Bronchial epithelial cell (primary cell): ENCODE measurements at places on chromosomes 1 and 21. TPM values are rescaled to one million over a fixed set of nuclear protein-coding genes. Genes with fewer than 3 reads are reported as not detected.

DNA sequence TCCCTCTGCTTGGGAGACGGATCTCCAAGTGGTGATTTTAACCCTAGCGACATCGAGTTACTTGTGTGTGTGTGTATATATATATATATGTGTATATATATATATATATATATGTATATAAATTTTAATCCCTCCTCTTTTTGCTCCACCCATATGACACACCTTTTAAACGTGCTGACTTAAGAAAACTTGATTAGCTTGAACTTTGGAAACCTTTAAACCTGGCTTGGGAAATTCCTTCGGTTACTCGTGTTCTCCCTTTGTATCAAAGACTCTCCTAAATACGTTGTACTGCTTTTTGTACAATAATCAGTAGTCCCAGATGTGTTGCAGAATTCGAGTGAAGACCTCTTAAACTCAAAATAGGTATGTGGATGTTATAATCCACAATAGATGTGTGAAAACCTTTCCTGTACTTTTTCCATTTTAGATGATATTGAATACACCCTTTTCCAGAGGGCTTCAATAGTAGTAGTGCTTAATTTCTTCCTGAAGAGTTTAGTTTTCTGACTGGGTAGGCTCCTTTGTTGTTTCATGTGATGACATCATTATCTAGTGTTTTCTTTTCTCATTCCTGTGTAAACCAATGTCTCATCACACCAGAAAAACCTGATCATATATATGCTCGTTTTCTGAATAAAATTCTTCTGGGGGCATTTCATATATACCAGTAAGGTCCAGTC is 1.4 kb downstream of the RNF11 start:
- peak; percentile 84 for DNase-seq

- DNase-seq, result no peak
These were observed 47.0 kb downstream of the MRPL39 start for GRCh38 chr21:25560271-25560685.

SH2D1B gene
- 0.13 TPM in 1 of 2 replicates, not detected in the other for total RNA-seq

DNA sequence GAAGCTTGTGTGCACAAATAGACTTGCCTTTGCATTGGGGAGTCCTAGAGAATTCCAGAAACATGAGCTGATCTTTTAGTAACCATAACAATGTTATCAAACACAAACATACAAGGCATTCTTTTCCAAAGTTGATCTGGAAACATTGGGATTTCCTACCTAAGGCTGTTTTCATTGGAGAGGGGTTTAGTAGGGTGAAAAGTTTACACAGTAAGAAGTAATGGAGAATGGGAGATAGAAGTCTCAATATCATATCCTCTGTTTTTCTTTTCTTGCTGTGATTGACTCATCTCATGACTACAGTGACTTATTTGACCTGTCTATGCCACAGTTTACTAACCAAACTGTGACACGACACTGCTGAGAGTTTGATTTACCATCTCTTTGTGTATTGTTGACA is 65.6 kb upstream of the PLA2G4A start:
- DNase-seq, result peak; percentile 71

DNA sequence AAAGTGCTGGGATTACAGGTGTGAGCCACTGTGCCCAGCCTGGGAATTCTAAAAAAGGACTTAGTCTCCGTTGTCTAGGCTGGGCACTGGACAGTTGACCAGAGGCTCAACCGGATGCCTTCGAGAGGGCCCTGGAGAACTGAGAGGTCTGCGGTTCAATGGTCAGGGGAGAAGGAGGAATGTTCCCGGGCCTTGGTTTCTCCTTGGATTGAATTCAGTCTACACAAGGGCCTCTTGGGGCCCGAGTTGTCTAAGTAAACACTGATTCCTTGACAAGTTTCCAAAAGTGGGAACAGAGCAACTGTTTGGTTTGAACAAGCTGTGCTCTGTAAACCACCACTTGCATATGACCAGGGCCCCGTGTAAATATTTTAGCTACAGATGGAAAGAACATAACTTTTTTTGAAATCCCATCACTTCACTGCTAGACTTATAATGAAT is 29.1 kb upstream of the CAPZB start:
- DNase-seq, result no peak

OMA1 gene
- 21.6 and 25.0 TPM in 2 replicates for total RNA-seq

SPRR2A gene
- 1.3 and 3.8 TPM in 2 replicates for total RNA-seq

DNA sequence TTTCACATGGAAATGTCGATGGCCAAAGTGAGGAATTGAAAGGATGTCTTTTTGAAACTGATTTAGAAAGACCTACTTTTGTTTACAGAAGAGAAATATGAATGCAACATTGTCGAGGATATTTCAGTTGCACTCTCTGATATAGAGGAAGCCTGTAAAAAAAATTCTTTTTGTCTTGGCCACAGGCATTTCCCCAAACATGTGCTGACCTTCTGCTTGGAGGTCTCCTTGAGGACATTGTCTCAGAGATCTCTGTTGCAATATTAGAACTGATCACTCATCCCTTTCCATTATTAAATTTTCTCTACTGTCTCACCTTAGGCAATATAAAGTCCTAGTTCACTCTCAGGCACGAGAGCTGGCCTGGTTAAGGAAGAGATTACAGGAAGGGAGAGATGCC is 16.0 kb downstream of the S100A11 start:
- no peak for DNase-seq

GRCh38 chr1:216553040-216553439 is 129.8 kb upstream of the USH2A start:
- DNase-seq, result no peak

DNA sequence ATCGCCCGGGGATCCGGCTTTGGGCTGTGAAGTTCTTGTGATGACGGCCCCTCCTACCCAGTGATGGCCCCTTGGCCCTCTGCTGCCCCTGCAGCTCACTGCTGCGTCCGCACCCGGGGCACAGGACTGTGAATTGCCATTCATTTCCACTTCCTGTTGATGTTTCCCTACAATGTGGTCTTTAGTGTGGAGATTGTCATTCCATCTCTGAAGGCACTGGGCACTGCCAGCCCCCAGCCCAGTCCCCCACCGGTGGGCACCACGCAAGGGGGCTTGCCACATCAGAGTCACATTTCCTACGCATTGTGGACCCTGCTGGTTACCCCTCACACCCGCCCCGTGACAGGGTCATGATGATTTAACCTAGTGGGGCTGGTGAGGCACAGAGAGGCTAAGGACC is 2.5 kb upstream of the MX2 start:
- no peak for DNase-seq

DNA sequence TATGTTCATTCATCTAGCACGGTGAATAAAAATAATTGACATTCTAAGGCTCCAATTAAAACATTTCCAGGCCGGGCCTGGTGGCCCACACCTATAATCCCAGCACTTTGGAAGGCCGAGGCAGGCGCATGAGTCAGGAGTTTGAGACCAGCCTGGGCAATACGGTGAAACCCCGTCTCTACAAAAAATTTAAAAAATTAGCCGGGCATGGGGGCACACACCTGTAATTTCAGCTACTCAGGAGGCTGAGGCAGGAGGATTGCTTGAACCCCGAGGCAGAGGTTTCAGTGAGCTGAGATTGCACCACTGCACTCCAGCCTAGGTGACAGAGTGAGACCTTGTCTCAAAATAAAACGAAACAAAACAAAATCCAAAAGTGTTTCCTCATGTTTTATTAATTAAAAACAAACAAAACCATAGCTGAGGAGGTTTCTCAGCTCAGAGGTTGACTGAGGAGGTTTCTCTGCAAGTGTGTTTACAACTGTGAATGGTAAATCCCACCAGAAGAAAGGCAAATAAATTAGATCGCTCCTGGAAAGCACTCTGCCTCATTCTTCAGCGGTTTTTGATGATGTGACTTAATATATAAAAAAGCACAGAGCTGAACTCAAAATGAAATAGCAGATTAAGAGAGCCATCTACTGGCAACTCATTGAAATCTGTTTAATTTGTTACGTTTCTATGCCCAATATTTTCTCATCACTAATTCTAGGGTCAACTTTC is 37.7 kb upstream of the ATG4C start:
- DNase-seq, result peak; percentile 59

GRCh38 chr1:112520166-112520565 is 11.4 kb downstream of the WNT2B start:
- no peak for DNase-seq

FBLIM1 gene
- 60.9 and 72.4 TPM in 2 replicates for total RNA-seq

DNA sequence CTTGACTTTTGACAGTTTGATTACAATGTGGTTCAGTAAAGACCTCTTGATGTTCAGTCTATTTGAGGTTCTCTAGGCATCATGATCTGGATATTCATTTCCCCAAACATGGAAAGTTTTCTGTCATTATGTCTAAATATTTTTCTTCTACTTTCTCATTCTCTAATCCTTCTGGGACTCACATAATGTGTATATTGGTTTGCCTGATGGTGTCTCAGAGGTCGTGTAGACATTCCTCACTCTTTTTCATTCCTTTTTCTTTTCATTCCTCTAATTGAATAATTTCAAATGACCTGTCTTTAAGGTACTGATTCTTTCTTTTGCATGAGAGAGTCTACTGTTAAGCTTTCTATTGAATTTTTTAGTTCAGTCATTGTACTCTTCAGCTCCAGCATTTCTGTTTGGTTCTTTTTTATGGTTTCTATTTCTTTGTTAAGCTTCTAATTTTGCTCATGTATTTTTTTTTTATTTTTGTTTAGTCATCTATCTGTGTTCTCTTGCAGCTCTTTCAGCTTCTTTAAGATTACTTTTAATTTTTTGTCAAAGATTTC is 158.4 kb downstream of the GDAP2 start:
- no peak for DNase-seq

UBL4B gene
- total RNA-seq, result not detected in 2 replicates

OR2L5 gene
- not detected in 2 replicates for total RNA-seq

DNA sequence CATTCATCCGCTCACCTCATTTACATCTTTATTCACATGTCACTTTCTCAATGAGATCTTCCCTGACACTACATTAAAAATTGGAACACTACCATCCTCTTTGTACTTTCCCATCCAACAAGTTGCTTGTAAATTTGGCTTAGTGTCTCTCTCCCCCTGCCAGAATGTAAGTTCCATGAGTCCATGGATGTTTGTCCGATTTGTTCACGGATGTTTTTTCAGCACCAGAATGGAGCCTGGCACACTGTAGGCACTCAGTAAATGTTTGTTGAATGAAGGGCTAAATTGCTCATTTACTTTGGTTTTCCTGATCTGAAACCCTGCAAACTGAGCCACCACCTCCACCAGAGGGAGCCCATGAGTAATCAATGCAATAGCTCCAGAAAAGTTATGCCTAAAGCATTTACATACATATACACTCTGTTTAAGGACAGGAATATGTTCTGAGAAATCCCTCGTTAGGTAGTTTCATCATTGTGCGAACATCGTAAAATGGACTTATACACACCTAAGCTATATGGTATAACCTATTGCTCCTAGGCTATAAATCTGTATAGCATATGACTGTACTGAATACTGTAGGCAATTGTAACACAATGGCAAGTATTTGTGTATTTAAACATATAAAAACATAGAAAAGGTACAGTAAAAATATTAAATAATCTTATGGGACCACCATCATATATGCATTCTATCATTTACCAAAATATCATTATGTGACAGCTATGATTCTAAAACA is 2.8 kb upstream of the EYA3 start:
- peak; percentile 68 for DNase-seq

DNA sequence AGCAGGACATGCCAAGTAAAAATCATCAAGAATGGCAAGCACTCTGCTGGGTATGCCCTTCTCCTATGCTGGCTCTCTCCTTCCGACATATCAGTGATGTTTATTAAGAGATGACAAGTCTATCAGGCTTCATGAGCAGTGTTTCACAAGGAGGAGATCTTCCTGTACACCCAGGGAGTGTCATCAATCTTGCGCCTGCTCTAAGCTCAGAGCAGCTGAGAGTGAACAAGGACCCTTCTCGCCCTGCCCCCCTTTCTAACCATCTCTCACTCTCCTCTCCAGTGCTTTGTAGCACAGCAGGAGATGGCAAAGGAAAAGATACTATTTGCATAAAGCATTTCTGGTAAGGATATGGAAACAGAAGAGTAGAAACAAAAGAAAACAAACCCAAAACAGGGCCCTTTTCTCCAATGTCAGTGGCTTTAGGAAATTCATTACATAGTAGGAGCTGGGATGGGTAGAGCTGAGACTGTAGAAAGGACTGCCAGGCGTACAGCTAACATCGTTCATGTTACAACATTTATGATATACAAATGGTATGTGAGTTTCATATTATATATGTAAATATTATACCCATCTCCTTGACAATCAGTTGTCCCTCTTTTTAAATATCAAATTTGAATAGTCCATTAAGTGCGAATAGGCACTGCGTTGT is 201.7 kb downstream of the NUF2 start:
- no peak for DNase-seq

GRCh38 chr1:38044221-38045215 is 2.1 kb downstream of the POU3F1 start:
- no peak for DNase-seq

- DNase-seq, result no peak
These were observed 9.1 kb upstream of the TRABD2B start for GRCh38 chr1:48006264-48006663.

DNA sequence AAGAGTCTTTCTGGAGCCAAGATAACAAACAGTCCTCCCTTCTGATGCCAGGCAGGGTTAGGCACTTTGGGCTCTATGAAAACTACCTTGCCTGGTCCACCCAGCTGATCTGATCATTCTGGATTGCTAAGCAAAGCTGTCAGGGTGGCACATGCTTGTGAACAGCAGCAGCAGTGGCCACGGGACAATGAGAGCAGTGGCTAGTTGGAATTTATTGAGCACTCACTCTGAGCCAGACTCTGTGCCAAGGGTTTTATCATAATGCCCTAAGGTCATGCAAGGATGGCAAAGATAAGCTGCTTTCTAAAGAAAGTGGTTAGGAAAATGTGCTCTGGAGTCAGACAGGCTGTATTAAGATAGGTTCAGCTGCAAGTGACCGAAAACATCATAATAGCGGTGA is 390.4 kb upstream of the VAMP3 start:
- DNase-seq, result no peak

- DNase-seq, result peak; percentile 16
These were observed 106.3 kb downstream of the EBNA1BP2 start for GRCh38 chr1:43065616-43066399.

ARHGEF16 gene
- total RNA-seq, result 14.5 and 21.6 TPM in 2 replicates

- no peak for DNase-seq
These were observed 17.3 kb downstream of the C1orf21 start for GRCh38 chr1:184403961-184404726.

TEX35 gene
- not detected in 2 replicates for total RNA-seq

NUP210L gene
- total RNA-seq, result under 0.01 and 0.13 TPM in 2 replicates

PALMD gene
- total RNA-seq, result 1.3 and 4.7 TPM in 2 replicates

DNA sequence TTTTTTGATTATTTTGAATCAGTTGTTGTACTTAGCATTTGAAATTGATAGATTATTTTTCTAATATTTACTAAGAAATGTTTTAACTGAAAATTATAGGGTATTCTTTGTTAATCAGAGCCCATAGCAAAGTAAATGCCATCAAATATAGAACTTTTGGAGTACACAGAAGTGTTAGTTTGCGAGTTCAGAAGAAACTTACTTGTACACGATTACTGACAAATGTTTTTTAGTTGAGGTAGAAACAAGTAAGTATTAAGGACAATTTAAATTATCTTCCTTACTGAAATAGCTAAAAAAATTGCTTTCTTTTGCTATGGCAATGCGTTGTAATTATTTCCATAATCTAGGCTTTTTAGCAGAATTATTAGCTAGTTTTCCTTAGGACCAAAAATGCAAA is 692.2 kb downstream of the USP25 start:
- peak; percentile 19 for DNase-seq
